Retina (tissue), 1 donor: ENCODE measurements at places on chromosomes 7 and 10.
A peak's percentile ranks its signal among the peaks of the same experiment; 100 is the strongest.

GRCh38 chr10:127195571-127196281 is 665 bp downstream of the INSYN2A start:
- DNase-seq: peak; percentile 82

- no peak for DNase-seq
These were observed 63.3 kb upstream of the THSD7A start for GRCh38 chr7:11895337-11895736.

DNA sequence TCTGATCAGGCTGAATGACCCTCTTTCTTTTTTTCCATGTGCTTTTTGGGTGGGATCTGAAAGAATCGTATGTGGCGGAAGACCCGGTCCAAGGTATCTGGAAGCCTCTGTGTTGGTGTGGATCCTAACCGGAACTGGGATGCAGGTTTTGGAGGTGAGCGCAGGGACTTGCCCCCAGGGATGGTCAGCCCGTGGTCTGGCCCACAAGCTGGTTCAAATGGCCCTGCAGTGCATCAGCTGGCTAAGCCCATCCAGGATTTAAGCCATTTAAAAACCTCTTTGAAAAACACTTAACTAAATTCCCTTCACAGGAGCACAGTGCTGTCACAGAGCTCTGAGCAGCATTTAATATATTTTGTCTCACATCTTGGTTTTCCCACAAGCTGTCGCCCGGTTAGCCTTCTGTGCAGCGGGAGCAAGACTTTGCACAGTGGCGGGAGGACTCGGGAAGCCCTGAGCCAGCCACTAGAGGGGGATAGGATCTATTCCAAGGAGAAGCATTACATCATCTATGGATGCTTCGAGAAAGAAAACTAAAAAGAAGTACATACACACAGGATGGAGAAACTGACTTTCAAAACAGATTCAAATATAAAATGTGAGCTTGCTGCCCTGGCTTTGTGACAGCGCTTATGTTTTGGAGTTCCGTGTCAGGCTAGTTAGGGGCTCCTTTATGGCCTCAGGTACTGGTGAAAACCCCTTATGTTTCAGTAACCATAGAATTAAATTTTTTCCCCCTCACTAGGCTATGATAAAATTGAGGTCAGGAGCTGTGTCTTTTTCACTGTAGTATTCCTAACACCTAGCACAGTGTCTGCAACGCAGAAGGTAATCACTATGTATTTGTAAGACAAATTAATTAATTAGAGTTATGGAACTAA is 11.3 kb downstream of the CPA2 start:
- DNase-seq: peak; percentile 77

DNA sequence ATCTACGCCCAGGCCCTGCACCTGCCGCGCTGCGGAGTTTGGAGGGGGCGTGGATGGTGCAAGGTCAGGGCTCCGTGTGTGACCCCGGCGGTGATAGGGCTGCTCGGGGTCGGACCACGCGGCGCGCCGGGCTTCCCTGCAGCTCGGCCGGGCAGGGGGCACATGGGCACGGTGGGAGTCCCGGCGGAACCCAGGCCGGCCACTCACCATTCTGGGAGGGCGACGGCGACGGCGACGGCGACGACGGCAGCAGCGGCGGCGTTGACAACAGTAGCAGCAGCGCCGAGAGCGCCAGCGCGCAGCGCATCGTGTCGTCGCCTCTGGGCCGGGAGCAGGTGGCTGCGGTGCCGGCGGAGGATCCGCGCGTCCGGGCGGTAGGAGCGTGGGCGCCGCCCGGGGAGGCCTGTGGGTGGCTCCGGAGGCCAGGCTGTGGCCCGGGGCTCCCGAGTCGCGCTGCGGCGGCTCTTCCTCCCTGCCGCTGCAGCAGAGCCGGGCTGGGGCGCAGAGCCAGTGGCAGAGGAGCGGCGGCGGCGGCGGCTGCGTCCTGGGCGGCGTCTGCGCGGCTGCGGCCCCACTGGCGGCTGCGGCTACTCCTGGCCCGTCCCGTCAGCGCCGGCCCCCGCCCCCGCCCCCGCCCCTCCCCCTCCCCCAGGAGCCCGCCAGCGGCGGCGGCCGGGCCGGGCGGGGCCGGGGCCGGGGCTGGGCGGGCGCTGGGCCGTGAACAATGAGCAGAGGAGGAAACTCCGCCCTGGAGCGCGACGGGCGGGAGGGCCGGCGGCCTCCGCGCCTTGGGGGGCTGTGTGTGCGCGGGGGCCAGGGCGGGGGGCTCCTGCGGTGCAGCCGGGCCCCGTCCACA is at the start of gene PODXL:
Gene PODXL (minus strand): TSS at position 576 of the 856 bp plus-strand sequence. CDS start 269 bp downstream, at position 307.
- DNase-seq: peak; percentile 81

GRCh38 chr10:58086144-58086762 is 181.4 kb downstream of the IPMK start:
- no peak for DNase-seq

DNA sequence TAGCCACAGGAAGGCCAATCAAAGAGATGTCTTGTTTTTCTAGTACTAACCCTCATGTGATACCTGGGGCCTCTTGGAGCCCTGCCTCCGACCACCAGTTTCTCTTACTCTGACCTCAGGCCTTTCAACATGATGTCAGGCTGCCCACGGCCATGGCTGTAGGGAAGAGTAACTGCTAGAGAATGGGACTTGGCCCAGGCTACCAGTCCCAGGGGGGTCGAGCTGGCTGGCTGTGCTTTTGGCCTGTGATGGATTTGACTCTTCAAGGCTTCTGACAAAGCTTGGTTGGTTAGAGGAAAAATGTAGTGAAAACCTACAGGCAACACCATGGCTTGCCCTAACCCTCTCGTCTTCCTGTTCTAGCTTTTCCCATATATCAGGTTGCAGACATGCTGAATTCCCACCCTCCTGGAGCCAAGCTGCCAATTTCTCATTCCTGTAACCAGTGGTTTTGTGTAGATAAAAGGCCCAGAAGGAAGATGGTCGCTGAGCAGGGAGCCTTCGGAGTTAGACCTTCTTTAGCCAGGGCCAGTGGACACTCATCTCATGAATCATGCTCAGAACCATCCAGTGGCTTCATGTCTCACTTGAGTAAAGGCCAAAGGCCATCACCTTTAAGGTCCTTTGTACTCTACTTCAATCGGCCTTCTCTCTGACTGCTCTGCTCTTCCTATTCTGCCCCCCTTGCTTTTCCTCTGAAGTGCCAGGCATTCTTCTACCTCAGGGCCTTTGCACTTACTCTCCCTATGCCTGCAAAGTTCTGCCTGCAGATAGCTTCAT is 19.7 kb downstream of the SUFU start:
- DNase-seq: no peak

DNA sequence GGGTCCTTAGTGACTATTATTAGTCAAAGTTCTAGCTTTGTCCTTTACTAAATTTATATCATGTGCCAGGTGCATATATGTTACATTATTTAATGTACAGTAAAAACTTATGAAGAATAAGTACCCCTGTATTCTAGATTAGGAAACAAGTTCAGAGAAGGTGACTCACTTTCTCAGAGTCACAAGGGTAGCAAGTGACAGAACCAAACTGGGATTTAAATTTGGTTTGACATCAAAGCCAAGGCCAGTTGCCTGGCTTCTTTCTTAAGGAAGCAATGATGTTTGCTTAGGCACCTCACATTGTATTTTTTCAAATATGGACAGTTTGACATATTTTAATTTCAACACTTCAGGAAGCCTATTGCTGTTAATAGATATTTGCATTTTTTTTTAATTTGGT is 2.5 kb downstream of the LSM8 start:
- no peak for DNase-seq

- DNase-seq: no peak
These were observed 139.8 kb upstream of the ZEB1 start for GRCh38 chr10:31179091-31179680.

GRCh38 chr10:8245131-8245813 is 190.8 kb downstream of the GATA3 start:
- DNase-seq: no peak

DNA sequence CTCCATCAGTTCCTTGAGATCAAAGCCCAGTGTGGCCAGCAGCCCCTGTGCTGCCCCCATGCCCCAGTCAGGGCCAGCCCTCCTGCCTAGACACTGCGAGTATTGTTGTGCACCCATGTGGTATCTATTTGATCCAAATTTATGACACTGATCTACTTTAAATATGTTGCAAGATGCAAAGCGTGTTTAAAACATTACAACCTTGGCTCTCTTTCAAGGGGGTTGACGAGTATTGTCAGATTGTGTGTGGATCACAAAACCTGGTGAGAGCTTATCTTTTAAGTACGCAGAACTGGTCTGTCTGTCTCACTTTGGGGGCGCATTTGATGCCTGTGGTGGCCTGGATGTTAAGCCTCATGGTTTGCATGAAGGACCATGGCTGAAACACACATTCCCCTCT is 108.9 kb downstream of the COL13A1 start:
- no peak for DNase-seq

- peak; percentile 20 for DNase-seq
These were observed 737 bp downstream of the CABCOCO1 start for GRCh38 chr10:61663466-61663865.

GRCh38 chr10:89543841-89544240 is 8.4 kb upstream of the SLC16A12 start:
- DNase-seq: no peak

DNA sequence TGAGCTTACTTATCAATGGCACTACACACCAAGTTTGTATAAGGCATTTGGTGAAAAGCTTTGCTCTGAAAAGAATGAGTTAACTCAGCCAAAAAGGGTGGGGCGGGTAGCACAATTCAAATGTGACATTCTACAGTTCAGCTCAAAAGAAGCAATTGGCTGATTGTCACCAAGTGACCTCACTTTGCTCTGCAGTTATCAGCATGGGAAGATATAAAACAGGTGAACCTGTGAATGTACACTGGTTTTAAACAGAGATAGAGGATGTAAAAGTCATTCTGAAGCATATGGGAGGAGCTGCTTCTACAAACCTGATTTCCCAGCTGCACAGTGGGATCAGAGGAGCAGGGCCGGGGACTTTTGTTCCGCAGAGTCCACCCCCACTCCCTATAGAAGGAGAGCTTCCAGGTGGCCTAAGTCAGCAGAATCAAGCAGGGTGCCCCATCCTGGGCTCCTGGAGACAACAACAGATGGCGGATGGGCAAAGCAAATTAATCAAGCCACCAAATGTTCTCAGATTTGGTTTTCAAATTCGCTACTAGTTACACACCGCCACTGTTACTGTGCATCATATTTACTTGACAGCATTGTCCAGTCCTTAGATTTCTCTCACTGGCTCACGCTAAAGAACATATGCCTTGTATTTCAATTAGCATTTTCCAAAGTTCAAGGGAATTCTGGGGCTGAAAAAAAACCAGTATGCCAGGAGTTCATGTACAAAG is 27.5 kb upstream of the NPVF start:
- peak; percentile 33 for DNase-seq

DNA sequence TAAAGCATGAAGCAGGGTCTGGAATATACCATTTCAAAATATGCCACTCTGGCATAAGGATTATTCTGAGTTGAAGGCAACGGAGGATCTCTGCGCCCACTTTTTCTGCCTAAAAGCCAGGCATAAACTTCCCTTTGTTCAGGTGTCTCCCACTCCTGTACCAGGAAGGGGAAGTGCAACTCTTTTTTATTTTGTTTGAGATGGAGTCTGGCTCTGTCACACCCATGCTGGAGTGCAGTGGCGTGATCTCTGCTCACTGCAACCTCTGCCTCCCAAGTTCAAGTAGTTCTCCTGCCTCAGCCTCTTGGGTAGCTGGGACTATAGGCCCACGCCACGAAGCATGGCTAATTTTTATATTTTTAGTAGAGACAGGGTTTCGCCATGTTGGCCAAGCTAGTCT is 18.2 kb downstream of the SVIL start:
- DNase-seq: no peak

- no peak for DNase-seq
These were observed 81.7 kb upstream of the EFCAB10 start for GRCh38 chr7:105662998-105663397.

- DNase-seq: peak; percentile 95
These were observed at the start of gene NACAD for GRCh38 chr7:45088821-45089340. TSS of gene NACAD (minus strand) at chr7:45088969. CDS start at chr7:45088894, 75 bp downstream.

GRCh38 chr10:58622246-58622645 is 109.6 kb downstream of the BICC1 start:
- DNase-seq: no peak

GRCh38 chr7:3791327-3791726 is 490.3 kb downstream of the SDK1 start:
- no peak for DNase-seq

DNA sequence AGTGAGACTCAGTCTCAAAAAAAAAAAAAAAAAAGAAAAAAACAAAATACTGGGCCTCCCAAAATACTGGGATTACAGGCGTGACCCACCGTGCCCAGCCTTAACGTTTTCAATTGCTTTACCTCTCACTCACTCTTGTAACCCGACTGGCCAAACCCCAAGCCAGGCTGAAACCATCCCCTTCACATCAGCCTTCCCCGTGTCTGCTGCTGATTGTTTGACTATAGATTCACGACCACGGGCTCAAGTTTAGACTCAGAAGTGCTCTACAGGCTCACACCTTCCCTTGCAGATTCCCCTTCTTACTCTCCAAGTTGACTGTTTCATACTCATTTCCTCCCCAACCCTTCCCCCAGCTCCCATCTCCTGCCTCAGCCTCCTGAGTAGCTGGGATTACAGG is 22.3 kb downstream of the TYW1 start:
- DNase-seq: no peak

DNA sequence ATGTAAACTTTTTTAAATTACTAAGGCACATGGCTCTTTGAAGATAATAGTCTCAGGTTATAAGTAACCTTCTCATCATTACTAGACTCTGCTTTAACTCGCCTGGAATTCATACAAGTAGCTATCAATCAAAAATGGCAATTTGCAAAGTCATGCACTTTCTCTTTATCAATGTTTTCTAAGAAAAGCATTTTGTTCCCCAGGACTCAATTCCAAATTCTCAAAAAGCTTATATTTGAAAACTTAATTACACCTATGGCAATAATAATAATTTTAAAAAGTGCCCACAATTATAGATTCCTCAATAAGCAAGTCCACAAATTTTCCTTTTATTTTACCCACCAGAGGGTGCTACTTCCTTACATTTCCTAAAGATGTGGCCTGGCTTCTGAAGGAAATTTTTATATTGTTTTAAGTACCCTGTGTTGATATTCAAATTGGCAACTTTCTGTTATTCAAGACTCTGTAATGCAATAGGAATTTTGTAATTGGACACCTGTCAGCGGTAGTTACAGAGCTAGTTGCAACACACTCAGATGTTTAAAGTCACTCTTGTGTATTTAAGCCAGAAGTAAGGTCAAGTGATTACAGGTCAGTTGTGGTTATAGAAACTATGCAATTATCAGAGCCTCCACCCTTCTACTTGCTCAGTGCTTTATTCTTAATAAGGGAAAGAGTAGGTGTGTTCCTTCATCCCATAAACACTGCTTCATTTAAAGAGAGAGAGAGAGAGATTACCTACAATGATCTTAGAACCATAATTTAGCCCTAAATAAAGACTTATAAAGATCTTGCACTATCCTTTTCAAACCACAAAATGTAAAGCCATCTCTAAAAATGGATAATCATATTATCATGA is 47.1 kb upstream of the HYAL4 start:
- no peak for DNase-seq

DNA sequence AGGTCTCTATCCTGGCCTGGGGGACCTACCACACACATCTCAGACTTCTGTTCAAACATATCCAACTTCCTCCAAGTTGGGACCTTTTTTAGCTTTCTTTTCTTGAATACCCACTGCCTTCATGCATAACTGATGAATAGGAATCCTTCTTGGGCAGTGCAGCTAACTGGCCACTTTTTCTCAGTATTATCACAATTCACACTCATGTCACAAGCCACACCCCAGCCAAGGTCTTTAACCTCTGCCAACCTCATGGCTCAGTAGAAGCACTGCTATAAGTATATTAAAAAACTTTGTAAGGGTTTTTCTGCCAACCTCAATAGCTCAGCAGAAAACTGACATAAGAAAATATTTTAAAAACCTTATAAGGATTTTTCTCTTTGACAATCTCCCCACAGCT is 44.5 kb downstream of the HHEX start:
- no peak for DNase-seq
